ENCODE measurements at places on chromosomes 3 and 15.
A peak's percentile ranks its signal among the peaks of the same experiment; 100 is the strongest.

GRCh38 chr3:57815036-57815435, 58.9 kb downstream of the SLMAP start:
- no peak for DNase-seq

DNA sequence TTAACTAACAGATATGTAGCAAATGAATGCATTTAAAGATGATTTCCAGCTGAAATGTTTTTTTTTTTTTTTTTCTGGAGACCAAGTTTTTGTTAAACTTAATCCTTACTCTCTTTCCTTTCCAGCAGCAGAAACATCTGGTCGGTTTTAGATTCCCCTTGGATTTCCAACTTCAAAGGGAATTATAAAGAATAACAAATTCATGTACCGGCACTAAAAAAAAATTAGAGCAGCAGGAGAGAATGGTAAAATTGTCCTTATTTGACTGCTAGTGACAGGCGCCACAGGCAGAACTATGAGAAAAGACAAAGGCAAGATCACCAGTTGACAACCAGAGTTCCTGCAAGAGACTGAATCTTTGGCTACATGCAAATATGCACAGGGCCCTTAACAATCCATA, 393.3 kb downstream of the TIGIT start:
- DNase-seq, result no peak

- no peak for DNase-seq
Measured at GRCh38 chr15:100651253-100651652, 48.9 kb downstream of the ASB7 start.

- peak; percentile 41 for DNase-seq
Measured at GRCh38 chr15:94164202-94164807, 67.1 kb upstream of the MCTP2 start.

GRCh38 chr3:138397983-138398382, 36.4 kb upstream of the ESYT3 start:
- DNase-seq, result no peak

DNA sequence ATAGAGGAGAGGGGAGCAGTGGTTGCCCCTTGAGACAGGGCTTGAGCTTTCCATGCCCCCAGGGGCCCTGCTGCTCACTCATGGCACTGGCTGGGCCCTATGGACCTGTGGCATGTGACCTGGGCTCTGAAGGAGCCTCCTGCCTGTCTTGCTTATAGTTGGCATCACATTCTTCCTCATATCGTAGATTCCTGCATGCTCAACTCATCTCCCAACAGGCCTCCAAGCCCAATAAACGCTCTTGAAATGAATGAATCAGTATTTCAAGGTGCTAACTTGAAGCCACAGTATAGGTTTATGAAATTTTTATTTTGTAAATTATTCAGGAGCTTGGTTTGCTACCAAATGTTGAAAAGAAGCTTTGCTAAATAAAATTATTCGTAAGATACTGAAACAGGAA, 93.3 kb upstream of the SLC7A14 start:
- no peak for DNase-seq

GRCh38 chr15:50911001-50911400, 2.5 kb downstream of the AP4E1 start:
- DNase-seq, result no peak

GRCh38 chr3:189303584-189303983, 131.8 kb downstream of the TPRG1 start:
- no peak for DNase-seq

GRCh38 chr3:132062535-132062934, 27.7 kb upstream of the CPNE4 start:
- no peak for DNase-seq

DNA sequence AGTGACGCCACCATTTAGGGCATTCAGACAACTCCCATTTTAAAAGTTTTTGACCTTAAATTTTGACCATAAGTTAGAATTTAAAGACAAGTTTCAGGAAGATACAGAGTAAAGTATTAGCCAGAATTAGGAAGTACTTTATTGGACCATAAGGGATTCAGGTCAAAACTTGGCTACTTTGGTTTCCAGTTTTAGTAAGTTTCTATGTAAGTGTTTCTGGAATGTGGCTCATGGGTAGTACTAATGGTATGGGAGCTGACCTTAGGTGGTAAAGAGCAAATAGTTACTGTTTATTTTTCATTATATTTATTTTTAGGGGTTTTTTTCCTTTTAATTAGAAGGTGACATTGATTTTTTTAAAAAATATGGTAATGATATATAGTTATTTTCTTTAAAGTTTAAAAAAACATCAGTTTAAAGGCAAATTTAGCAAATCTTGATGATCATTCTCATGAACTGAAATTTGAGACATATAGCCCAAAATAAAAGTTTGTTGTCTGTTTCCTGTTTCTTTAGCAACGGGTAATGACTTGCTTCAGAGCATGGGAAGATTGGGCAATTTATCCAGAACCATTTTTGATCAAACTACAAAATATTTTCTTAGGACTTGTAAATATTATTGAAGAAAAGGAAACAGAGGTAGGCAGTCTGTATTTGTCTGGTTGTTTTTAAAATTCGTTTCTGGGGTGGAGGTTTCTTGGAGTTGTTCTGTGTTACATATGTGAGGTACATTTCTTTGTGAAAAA, 34.3 kb downstream of the U2SURP start:
- DNase-seq, result no peak

- DNase-seq, result no peak
Measured at GRCh38 chr3:108221393-108221792, 831 bp downstream of the IFT57 start.

DNA sequence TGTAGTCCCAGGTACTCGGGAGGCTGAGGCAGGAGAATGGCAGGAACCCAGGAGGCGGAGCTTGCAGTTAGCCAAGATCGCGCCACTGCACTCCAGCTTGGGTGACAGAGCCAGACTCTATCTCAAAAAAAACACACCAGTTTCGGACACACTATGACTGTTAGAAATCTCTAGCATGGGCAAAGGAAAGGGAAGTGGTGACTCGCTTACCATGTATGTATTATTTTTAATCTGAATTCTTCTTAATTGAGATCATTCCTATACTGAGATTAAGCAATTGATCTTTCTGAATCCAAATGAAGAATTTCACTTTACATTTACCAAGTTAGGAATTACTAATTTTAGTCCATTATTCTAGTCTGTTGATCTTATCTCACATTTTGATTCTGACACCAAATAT, 459.2 kb upstream of the ALCAM start:
- DNase-seq, result no peak

DNA sequence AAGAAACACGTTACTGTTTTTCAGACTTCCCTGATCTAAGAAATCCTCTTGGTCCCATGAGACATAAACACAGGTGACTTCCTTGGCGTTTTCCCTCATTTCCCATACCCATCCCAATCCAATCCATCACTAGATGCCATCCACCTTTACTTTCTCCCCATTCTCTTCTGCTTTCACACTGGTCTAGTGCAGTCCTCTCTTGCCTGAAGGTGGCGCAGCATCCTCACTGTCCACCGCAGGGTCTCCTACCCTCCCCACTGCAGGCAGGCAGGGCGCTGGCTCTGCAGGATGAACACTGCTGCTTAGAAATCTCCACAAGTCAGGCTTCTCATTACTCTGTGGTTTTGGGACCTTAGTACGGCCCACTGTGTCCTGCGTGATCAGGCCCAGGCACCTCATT, 58.2 kb downstream of the RAB7A start:
- no peak for DNase-seq

DNA sequence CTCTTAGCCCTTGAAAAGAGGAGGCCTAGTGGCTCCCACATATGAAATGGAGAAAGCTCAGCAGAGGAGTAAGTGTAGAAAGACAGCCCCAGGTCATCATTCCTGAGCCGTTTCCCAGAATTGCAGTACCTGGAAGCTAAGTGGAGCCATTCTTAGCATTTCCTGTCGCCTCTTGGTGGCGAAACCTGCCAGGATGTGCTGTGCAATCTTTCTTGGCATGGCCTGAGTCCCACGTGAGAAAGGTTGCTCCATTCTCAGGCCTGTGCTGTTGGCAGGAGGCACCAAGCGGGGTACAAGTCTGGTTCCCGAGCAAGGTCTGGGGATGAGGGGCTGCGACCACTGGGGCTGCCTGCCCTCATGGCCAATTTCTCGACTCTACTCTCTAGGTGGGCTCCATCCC, 207.2 kb upstream of the TPM1 start:
- no peak for DNase-seq

DNA sequence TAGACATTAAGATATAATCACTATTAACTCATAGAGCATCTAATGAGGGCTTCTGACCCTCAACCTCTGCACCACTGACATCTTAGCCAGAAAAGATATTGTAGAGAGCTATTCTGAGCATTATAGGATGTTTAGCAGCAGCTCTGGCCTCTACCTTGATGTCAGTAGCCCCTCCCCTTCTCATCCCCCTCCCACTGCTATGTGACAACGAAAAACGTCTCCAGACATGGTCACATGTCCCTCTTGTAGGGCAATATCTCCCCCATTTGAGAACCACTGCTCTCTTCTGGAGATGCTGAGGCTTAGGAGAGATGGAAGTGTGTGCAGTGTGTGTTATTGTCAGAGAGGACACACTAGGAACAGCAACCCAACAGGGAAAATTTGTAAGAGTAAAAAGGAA, 242.3 kb downstream of the FEZF2 start:
- DNase-seq, result no peak

DNA sequence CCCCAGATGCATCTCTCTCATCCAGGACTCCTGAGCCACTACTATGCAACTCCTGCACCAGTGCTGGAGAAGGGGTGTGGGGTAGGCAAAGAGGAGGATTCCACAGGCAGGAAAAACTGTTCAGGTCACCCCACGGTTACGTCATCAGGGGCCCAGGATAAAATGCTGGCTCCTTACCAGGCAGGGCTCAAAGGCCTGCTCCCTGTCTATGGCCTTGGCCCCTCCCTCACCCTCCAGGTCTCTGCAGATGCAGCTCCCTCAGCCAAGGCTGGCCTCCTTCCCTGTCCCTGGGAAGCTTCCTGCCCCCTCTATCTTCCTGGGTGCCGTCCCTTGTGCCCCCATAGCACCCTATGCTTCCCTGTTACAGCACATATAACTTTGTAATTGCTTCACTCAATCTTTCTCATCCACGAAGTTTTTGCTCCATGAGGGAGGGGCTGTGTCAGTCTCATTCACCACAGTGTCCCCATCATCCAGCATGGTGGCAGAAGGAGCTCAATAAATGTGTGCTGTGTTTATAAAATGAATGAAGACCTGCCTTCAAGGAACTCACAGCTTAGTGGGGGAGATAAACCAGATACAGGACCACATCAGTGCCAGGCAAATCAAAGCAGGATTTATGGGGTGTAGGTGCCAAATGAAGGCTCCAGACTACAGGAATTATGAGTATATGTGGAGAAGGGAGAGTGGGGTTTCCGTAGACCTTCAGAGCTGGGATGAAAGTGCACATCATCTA, 18.6 kb downstream of the KBTBD13 start:
- DNase-seq, result no peak

- no peak for DNase-seq
Measured at GRCh38 chr3:110925798-110926197, 145.8 kb upstream of the NECTIN3 start.

GRCh38 chr3:65200310-65200970, 512.6 kb upstream of the ADAMTS9 start:
- DNase-seq, result no peak

DNA sequence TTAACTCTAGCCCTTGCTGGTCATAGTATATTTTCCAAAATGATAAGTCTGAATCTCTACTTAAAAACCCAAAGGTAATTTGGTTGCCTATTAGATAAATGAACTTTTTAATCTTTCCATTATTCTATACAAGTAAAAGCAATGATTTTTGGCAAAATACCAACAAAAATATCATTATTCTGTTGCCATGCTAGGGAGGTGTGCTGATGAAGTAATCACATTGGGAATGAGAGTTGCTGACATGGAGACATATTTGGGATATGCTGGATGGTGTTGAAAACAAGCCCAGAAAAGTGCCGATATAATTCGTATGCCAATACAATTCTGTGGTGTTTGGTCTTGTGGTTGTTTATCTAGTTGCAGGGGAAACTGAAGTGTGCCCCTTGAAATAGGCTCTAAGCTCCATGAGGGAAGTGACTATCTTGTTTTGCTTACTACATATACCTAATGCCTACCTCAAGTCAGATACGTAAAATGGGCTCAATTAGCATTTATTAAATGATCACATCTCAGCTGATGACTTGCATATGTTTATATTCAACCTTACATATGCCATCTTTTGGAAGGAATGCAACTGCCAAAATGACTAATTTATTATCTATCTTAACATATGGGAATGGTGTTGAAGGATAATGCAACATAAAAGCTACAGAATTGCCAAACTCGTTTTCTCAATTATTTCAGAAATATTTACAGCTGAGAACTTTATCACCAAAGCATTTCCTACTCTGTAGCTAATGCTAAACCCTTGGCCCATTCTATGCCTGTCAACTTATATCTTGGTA, 5.8 kb downstream of the TOPBP1 start:
- no peak for DNase-seq

DNA sequence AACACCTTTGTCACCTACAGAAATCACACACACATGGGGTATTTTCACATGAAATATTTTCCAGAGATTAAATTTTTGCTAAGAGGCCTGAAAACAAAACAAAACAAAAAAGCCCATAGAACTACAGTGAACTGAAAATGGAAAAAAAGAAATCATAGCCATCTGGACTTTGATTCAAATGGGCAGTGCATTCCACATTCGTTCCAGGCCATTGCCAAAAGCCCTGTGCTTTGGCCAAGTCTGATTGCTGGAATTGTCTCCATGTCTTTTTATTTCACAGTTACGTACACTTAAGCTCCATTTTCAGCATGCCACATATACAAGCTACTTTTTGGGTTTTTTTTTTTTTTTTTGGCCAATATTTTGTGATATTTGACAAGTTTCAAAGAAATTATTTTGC, 47.1 kb downstream of the TFG start:
- no peak for DNase-seq

DNA sequence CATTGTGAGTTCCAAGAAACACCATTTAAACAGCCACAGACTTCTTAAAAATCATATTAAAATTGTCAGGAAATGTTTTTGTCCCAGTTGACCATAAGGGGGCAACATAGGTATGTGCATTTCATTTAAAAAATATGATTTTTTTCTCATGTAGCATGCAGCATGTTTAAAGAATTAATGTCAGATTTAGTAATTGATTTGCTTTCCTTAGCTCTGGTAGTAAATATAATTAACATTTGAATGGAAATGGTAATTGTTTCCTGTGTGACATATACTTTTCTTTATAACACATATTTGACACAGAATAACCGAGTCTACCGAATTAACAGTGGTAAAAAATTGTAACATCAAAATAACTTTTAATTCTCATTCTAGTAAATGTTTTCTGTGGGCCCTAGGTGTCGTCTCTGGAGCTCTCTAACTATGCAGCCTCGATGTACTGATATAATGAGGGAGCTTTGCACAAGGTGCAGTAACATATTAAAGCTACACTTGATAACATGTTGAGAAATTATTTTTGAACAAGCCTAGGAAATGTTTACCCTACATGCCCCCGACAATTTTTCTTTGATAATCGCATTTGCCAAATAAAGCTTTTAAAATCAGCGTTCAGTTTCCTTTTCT, 34.9 kb downstream of the NXPE3 start:
- no peak for DNase-seq

- DNase-seq, result no peak
Measured at GRCh38 chr3:129016720-129017483, 15.8 kb downstream of the EFCC1 start.

DNA sequence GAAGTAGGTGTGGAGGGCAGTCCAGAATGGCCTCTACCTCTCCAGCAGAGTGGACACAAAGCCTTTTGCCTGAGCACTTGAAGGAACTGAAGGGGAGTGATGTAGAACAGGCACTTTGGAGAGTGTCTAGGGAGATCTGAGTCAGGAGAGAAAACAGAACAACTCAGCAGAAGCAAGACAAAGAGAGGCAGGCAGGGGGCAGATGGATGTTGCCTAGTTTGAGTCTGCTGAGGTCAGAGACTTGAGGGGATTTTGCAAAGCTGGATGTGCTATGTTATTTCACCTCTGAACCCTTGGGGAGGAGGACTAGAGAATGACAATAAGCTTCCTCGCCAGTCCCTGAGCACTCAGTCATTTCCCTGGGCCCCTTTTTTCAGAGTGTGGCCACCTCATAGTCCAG, 366.4 kb downstream of the EPHB1 start:
- DNase-seq, result no peak

All from stimulated activated CD8-positive, alpha-beta memory T cell treated with anti-CD3 and anti-CD28 coated beads, Interleukin-2, amount 100 ng/mL, for 48 hours (primary cell).